EL (cell line): ENCODE measurements at places on chromosomes 1 and 21.

DNA sequence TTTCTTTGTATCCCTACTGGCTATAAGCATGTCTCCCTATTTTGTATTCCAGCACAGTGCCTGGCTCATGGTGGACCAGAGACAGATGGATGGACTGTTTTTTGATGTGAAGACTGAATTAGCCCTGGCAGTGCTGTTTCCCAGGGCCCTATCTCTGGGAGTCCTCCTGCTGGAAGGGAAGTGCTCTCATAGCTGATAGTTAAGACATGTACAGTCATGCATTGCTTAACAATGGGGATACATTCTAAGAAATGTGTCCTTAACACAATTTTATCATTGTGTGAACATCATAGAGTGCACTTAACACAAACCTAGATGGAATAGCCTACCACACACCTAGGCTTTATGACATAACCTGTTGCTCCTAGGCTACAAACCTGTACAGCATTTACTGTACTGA is 21.1 kb downstream of the TLCD4 start:
- DNase-seq = no peak

DNA sequence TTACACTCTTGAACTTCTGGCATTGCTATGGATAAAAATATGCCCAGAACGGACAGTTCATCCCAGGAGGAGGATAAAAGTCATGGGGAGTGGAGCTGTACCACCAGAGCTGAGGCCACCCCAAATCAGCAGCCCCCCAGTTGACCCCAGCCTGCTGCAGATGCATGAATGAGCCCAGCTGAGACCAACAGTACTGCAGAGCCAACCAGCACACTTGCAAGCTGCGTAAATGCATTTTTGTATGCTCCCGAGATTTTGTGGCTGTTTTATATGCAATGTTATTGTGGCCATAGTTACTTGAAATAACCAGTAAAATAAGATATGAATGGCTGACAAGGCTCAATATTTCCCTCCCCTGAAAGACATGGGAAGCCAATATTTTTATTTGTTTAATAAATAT is 264.6 kb downstream of the DUSP10 start:
- no peak for DNase-seq

- DNase-seq = no peak
Observed at GRCh38 chr1:204959374-204959773, 83.6 kb upstream of the CNTN2 start.

- DNase-seq = no peak
Observed at GRCh38 chr1:160836561-160836960, 26.1 kb downstream of the CD244 start.

DNA sequence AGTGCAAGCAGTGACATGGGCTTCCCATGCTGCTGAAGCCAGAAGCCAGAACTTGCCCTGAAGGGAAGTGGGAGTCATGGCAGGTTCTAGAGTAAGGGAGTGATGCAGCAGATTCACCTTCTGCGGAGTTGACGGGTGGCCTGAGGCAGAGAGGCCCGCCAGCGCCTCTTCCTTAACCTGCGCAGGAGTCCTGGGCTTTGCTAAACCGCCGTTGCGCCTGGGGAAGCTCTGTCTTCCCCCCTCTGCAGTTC is 67.3 kb downstream of the OBSCN start:
- DNase-seq = no peak

GRCh38 chr1:119009312-119009655 is 21.1 kb upstream of the TBX15 start:
- no peak for DNase-seq

- DNase-seq = no peak
Observed at GRCh38 chr1:64162151-64162550, 41.3 kb upstream of the UBE2U start.

- no peak for DNase-seq
Observed at GRCh38 chr1:204356997-204357396, 2.7 kb downstream of the PLEKHA6 start.

DNA sequence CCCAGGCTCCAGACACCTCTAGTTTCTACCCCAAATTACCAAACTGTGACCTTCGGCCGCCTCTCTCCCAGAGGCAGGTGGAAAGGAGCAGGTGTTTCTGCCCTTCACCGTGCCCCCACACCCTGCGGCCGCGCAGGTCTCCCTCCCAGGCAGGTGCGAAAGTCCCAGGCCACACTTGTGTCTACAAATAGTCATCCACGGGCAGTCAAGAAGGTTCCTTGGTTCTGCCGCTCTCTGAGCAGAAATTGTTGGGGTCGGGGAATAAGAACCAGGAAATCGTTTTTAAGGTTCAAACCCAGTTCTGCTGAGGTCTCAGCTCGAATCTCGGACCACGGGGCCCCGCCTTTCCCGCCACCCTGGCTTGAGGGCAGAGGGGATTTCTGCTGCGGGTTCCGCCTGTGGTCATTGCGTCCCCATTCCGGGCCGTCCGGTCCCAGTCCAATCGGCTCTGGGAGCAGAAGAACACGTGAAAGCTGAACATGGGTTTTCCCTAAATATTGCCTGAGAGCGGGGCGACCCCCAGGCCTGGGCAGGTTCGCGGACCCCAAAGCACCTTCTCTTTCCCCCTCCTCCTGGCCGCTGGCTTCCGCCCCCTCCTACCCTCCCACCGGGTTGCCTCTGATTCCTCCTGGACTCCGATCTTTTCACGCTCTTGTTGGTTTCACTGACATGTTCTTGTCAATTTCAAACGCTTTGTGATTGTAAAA is 1.2 kb upstream of the ATF3 start:
- DNase-seq = no peak

- peak; percentile 31 for DNase-seq
Observed at GRCh38 chr1:44453798-44454349, 48.8 kb downstream of the RNF220 start.

- peak; percentile 70 for DNase-seq
Observed at GRCh38 chr21:29149808-29150425, 19.5 kb downstream of the MAP3K7CL start.

GRCh38 chr1:93436496-93436895 is 11.4 kb upstream of the FNBP1L start:
- no peak for DNase-seq

GRCh38 chr1:245179706-245180105 is 24.9 kb downstream of the KIF26B start:
- no peak for DNase-seq

- DNase-seq = peak; percentile 65
Observed at GRCh38 chr1:240499012-240499411, 112.9 kb downstream of the GREM2 start.

DNA sequence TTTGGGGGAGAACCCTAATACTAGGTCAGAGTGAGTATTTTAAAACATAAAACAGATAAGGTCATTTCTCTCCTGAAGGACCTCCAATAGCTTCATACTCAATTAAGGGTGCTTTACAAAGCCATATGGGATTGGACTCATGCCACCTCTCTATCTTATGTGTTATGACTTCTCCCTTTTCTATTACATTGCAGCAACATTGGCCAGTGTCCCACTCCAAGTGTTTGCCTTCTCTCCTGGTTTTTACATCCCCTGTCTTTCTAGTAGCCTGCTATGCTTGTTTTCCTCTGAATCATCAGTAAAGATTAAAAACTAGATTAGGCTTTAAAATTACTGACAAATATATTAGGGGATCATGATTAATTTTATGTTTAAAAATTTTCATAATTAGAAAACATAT is 66.6 kb downstream of the SCMH1 start:
- peak; percentile 12 for DNase-seq
